Activated CD4-positive, alpha-beta T cell treated with anti-CD3 and anti-CD28 coated beads, Interleukin-2, Interleukin-4, amounts not matched to agents 100 ng/mL and 50 ng/mL, durations not matched to agents 16 hours and 8 hours (primary cell): ENCODE measurements at places on chromosomes 4 and X.

GRCh38 chrX:100819534-100819836 lies 706 bp upstream of the CSTF2 start:
- DNase-seq: no peak

GRCh38 chr4:101271516-101271915 lies 75.8 kb downstream of the PPP3CA start:
- no peak for DNase-seq

- DNase-seq: no peak
Observed at GRCh38 chrX:69096963-69097362, 68.3 kb downstream of the PJA1 start.

- DNase-seq: no peak
Observed at GRCh38 chr4:99467887-99468286, 32.7 kb upstream of the ADH7 start.

DNA sequence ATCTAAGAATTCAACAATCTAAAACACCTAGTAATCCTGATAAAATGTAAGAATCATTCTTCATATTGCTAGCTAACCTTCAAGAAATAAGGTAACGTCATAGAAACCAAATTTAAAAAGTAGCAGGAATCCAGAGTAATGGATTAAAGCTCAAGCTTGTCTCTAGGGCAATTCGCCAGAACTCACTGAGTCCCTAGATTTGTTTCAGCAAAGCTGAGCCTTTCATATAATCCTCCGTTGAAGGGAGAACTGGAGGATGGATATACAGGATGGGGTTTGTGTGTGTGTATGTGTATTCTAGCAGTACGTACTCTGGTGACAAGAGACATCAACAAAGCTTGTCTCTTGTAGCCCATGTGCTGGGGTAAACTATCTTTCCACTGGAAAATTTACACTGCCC lies 2173.5 kb upstream of the AGA start:
- no peak for DNase-seq
